ENCODE measurements at places on chromosomes 1 and 21.

GRCh38 chr1:56686169-56686568, 41.1 kb downstream of the PRKAA2 start:
- no peak for DNase-seq

- no peak for DNase-seq
Measured at GRCh38 chr1:78716186-78716585, 66.6 kb downstream of the IFI44 start.

- no peak for DNase-seq
Measured at GRCh38 chr1:2431518-2431917, 19.2 kb upstream of the PEX10 start.

DNA sequence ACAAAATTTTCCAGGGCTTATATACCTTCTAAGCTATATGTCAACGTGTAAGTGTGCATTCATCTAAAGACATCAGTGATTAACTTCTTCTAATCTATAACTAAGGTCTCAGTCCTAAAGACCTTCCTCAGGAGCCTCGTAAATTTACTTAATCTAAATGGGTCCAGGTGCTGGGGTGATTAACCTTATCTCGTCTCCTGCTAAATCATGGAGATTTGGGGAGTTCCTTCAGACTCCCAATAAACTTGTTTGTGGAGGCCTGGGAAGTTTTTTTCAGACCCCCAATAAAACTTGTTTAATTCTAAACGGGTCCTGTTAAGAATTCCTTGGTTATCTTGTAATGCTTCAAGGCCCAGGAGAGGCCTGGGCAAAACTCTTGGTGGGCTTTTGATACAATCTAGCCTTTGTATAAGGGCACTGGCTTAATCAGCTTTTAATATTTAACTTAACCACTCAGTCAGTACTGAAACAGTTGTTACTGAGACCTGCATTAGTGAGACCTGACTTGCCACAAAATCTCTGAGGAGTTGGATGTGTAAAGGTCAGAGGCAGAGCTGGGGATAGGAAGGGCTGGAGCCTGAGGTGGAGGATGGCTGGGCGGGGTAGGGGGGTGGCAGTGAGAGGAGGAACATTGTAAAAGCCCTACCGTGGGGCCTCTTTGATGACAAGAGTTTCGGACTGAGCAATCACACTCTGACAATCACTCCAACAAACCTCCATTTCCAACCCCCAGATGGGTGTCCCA, 6.2 kb upstream of the HMGCS2 start:
- DNase-seq, result no peak

DNA sequence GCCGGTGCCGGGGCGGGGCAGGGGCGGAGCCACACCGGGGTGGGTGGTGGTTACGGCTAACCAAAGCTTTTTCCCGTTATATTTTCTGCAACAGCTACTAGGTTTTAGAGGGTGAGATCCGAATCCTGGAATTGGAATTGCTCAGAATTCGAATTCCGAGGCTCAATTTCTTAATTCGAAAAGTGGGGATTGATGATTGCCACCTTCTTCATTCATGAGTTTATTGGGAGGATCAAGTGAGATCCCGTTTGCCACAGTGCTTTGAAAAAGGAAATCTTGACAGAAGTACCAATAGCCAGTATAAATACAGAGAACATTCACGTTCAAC, 207 bp upstream of the SVBP start:
- DNase-seq, result no peak

DNA sequence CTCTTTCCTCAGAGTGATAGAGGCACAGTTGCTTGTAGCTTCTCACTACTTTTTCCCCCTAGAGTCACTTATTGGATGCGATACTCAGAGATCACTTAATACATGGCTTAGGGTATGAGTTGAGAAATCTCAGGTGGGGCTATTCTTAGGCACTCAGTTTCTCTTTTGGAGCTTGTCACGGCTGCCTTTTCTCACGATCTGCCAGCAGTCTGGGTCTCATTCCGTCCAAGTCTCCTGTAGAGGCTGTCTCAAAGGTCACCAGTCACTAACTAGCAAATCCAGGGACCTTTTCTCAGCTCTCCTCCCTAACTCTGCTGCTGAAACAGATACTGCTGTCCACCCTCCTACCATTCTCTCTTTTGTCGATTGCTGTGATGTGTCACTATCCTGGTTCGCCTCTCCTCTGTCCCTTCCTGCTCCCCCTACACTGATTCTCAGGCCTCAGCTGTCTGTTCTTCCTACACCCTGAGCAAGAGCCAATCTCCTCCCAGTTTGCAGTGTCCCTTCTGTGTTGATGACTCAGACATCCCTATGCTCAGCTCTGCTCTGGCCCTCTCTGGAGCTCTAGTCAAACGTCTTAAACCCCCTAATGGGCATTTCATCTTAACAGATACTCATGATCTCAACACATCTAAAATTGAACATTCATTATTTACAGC, 12.4 kb downstream of the ATP1A2 start:
- DNase-seq, result no peak

GRCh38 chr1:183219616-183220009, 33.5 kb downstream of the LAMC2 start:
- DNase-seq, result no peak

- no peak for DNase-seq
Measured at GRCh38 chr1:214666674-214667073, 63.7 kb downstream of the CENPF start.

DNA sequence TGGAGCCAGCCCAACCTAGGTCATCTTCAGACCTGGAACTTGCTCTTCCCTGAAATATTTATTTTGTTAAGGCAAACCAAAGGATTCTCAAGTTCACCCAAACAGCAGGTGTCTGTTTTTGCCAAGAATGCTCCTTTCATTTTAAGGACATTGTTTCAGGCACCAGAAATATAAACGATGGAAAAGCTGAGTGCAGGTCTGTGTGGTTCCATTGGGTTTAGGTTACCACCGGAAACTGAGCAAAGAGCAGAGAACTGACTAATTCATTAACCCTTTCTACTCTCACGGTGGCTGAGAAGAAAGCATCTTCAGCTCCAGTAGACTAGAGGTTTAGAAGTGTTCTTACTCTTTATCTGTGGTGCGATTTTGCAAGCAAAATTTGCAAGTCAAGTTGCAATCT, 38.0 kb upstream of the ZC3H11B start:
- DNase-seq, result no peak

DNA sequence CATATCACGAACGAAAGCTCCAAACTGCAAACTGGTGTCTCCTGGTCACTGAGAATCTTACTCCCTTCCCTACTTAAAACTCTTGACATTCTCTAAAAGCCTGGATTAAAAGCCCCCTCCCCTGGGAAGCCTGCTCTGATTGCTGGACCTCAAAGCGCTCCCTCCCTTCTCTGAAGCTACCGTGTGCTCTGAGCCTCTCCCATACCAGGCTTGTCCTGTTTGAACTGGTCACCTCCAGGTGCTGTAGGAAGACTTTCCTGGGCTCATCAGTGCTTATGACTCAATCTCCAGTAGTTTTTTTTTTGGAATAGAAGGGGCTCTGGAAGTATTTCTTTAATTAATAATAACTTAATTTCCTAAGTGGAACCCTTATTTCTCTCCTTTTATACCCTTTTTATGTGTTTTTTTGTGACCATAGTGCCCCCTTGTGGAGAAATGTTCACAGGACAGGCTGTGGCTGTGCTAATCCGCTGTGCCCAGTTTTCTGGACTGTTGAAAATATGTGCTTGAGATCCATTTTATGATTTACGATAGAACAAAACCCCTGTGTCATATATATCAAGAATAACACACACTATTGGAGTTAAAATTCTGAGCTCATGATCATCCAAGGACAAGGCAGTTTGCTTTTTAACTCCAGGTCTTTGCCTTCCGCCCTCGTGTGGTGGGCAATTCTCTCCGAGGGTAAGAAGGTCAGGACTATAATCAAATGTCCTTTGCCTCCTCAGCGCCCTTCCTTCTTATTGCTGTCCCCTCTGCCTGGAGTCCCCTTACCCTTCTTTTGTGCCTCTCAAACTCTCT, 16.9 kb downstream of the MTARC1 start:
- DNase-seq, result no peak
